BE2C (cell line): ENCODE measurements at places on chromosomes 11 and 22.

- no peak for DNase-seq
Observed at GRCh38 chr11:22685111-22685510, 18.7 kb downstream of the GAS2 start.

DNA sequence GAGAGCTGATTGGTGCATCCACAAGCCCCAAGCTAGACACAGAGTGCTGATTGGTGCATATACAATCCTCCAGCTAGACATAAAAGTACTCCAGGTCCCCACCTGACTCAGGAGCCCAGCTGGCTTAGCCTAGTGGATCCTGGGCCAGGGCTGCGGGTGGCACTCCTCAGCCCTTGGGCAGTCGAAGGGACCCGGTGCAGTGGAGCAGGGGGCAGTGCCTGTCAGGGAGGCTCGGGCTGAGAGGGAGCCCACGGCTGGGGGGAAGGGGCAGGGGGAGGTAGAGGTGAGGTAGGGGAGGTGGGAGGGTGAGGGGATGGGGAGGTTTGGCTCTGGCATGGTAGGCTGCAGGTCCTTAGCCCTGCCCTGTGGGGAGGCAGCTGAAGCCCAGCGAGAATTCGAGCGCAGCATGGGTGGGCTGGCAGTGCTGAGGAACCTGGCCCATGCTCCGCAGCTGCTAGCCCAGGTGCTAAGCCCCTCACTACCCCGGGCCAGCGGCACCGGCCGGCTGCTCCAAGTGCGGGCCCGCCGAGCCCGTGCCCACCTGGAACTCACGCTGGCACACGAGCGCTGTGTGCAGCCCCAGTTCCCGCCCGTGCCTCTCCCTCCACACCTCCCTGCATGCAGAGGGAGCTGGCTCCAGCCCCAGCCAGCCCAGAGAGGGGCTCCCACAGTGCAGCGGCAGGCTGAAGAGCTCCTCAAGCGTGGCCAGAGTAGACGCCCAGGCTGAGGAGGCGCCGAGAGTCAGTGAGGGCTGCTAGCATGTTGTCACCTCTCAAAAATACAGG is 742.8 kb downstream of the FAM181B start:
- DNase-seq, result no peak

DNA sequence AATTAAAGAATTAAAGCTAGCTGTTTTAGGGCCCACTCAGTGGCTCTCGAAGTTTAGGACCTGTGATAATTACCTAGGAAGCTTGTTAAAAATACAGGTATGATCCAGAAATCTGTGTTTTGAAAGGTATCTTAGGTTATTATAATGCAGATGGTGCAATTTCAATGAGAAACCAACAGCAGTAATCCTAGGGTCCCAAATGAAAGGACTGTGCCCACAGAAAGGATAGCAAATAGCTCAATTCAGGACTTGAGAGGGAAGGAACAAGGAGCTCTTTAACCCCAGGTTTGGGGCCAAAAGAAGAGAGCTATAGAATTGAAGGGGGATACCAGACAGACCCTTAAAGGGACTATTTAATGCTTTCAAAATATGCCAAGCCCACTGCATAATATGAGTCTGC is 11.7 kb downstream of the MMP20 start:
- no peak for DNase-seq

DNA sequence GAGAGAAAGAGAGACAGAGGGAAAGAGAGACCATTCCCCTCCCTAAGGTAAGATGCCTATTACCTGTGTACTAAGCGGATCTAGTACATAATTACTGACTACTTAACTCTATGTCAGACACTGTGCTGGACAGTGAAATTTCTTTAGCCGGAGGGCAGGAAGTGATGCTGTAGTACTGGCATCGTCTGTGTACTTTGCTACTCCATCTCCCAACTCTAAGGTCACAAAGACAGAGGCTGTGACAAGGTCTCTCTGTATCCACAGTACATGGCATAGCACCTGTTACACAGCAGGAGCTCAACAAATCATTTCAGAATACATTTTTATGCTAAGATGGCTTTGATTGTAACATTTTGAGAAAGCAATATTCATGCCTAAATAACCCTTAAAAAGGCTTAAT is 9.0 kb downstream of the BLID start:
- DNase-seq, result no peak

DNA sequence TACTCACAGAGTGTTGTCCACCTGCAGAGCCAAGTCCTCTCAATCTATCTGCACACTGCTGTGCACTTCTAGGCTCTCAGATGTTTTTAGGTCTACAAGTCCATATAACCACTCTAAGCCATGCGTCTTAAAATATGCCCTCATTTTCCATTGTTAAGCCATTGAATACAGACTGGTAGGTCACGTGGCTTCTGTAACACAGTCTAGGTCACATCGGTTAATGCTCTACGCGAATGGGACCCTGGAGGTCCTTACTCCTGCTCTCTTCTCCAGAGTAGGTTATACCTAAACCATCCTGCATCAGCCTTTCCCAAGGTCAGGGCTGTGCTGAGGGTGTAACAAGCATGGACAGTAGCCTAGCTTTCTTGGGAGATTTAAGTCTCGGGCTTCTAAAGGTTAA is 819 bp downstream of the JAML start:
- DNase-seq, result no peak

DNA sequence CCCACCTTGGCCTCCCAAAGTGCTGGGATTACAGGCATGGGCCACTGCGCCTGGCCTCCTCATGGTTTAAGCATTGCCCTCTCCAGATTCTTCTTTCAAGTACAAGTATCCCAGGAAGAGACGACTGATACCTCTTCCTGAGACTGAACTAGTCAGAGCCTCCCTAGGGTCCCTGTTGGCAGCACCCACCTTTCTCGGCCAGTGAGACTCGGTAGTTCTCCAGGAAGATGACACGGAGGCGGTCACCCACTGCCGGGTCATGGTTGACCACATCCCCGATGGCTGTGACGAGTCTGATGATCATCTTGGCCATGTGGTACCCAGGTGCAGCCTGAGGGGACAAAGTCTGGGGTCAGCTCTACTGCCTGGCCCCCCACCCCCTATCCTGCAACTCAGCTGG is 7.2 kb upstream of the RASGRP2 start:
- no peak for DNase-seq

GRCh38 chr11:131675121-131675888 is 304.9 kb downstream of the NTM start:
- DNase-seq, result no peak

GRCh38 chr11:102393272-102393730 is 46.3 kb downstream of the BIRC2 start:
- DNase-seq, result no peak

GRCh38 chr11:6556139-6556949 is 47.1 kb downstream of the RRP8 start:
- DNase-seq, result no peak

- DNase-seq, result no peak
Observed at GRCh38 chr11:47101406-47101805, 75.3 kb downstream of the ARFGAP2 start.

GRCh38 chr11:95849087-95849825 is 59.0 kb downstream of the CEP57 start:
- peak; percentile 54 for DNase-seq

DNA sequence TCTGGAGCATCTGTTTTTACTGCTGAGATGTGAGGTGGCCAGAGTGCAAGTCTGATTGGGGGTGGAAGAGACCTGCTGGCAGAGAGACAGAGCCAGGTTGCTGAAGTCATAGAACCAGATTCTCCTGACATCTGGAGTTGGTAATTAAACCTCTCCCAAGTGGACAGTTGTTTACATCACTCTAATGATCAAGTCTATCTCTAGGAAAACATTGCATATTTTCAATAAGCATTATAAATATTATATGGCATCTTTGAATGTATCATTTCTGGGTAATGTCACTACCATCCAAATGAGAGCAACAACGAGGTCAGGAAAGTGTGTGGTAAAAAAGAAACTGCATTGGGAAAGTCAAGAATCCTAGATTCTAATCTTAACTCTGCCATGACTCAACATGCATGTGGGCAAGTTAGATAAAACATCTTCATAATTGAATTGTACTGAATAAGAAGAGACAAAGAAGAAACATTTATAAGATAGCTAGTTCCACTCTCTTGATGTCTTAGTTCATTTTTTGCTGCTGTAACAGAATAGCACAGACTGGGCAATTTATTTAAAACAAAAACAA is 351.2 kb upstream of the API5 start:
- DNase-seq, result peak; percentile 49

DNA sequence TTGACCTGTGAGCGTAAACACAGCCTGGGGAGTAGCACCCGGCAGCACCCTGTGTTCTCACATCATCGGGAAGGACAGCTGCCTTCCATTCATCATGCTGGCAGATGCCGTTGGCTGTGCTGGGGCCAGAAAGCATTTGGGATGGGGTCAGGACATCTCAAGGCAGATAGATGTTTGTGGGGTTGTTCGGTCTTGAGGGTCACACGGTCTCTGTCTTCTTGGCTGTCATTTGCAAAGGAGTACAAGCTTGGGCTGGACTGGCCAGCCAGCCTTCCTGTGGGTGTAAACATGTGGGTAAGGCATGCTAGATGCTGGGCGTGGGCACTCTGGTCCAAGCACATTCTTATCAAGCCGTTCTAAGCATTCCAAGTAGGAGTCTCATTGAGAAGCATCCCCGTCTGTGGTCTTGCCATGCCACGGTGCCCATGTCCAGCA is 81.4 kb downstream of the TBC1D22A start:
- no peak for DNase-seq

DNA sequence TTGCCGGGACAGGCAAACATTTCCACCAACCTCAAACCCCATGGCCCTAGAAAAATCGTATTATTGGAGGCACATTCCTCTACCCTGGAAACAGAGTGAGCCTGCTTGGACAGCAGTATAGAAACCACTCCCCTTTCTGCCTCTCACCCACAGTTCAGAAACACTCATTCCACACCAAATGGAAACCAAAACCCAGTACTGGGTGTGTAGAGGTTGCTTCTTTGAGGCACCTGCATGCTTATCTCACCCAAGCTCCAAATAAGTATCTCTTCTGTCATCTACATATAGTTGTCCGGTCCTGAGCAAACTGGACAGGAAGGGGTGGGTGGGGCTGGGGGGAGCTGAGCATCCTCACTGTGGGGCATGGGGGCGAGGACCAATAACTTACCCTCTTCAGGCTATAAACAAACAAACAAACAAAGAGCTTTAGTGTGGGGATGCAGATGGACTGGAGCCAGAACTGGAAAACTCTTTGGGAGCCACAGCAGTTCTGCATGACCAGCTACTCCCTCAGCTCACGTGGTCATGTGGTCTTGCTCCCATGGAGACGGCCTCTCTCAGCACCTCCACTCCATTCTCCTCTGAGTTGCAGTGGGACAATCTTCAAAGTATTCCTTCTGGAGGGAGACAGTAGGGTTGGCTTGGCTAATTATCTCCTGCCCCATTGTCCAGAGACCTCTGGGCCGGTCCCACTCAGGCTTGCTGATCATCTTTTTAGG is 1.0 kb upstream of the PLAAT2 start:
- peak; percentile 14 for DNase-seq

DNA sequence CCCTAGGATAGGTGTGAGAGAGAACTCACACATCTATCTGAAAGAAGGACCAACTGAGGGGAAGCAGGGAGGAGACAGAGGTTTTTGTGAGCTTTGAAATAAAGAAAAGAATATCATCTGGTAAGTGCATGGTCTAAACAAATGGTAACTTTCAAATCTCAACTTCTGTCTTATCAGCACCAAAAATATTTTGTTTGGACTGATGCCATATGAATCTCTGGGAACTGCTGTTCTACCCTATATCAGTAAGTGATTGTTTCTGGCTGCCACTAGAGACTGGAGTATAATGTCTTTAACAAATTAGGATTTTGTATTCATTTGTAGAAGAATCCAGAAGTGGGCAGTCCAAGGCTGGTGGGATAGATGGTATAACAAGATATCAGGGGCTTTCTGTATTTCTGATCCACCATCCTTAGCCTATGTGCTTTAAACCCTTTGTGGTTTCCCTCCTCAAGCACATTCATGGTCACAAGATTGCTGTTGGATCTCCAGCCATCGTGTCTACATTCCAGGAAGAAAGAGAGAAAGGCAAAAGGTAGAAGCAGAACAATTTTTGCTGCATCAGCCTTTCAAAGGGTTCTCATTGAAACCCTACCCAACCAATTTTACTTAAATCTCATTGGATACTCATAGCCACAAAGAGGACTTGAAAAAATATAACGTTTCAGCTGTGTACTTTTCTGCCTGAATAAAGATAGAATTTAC is 4.7 kb downstream of the HEPHL1 start:
- no peak for DNase-seq

DNA sequence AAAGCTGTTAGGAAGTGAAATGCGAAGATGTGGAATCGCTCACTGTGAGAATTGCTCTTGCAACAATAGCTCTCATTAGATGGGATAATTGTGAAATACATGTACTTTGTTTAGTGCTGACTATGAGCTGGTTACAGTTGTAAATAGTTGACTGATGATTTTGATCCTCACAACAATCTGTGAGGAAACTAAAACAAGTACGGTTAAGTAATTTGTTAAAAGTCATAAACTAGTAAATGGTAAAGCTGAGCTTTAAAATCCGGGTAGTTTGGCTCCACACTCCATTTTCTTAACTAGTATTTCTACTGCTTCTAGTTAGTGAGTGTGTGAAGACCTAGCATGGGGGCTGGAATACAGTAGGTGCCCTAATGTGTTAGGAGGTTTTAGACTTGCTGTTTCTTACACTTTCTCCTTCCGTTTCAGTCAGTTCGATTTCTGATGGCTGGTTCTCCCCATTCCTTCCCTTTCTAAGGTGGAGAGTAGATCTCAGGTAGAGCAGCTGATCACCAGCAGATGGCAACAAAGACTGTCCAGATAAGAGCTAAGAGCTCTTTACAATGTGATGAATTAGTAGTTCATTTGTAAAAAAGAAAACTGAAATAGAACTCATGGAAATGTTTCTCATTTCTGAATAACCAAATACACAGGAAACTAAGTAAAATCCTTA is 16.3 kb upstream of the CYP2R1 start:
- no peak for DNase-seq

- DNase-seq, result no peak
Observed at GRCh38 chr11:65814131-65814985, 19.4 kb upstream of the SNX32 start.

- DNase-seq, result peak; percentile 80
Observed at GRCh38 chr11:62678770-62679696, at the start of gene UBXN1. UBXN1 (minus strand) TSS chr11:62679073; CDS start chr11:62678923, 150 bp downstream.

DNA sequence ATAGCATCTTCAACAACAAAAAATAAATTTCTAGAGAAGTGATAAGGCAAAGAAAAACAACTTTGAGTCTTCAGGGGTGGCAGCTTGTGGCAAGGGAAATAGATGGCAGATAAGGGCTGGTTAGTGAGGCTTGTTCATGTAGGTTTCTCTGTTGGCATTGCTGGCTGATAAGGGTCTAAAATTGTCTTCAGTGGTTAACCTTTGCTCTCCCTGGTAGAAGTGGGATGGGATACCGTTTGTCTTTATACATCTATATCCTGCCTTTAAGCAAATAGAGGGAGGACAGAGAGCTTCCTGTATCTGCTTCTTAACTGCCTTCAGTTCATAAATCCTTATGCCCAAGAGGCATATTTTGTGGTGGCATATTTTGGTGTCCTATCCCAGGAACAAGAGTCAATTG is 57.1 kb downstream of the TRAF6 start:
- DNase-seq, result no peak

GRCh38 chr11:6620636-6621035 is 1.4 kb upstream of the TPP1 start:
- DNase-seq, result no peak
